ENCODE measurements at places on chromosomes 3 and 15.

DNA sequence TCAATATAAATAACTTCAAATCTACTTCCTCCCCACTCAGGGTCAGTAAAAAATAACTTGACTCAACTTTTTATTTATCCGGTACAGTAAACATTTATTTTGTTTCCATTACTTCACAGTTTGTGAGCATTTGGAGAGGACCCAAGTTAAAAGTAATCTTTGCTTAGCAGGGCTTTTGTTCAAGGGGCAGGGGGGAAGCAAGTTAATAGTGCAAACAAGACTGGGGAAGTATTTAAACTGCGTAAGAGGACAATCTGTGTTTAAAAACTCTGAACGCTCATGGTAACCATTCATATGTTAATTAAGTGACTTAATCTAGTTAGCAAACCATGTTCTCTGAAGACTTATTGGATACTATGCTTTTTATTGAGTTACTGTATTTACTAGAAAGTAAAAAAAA is 346.2 kb downstream of the SLC9A9 start:
- no peak for DNase-seq

GRCh38 chr15:44319385-44319784 is 30.9 kb downstream of the GOLM2 start:
- DNase-seq: no peak

- no peak for DNase-seq
Observed at GRCh38 chr3:130411320-130411719, 65.8 kb downstream of the COL6A5 start.

DNA sequence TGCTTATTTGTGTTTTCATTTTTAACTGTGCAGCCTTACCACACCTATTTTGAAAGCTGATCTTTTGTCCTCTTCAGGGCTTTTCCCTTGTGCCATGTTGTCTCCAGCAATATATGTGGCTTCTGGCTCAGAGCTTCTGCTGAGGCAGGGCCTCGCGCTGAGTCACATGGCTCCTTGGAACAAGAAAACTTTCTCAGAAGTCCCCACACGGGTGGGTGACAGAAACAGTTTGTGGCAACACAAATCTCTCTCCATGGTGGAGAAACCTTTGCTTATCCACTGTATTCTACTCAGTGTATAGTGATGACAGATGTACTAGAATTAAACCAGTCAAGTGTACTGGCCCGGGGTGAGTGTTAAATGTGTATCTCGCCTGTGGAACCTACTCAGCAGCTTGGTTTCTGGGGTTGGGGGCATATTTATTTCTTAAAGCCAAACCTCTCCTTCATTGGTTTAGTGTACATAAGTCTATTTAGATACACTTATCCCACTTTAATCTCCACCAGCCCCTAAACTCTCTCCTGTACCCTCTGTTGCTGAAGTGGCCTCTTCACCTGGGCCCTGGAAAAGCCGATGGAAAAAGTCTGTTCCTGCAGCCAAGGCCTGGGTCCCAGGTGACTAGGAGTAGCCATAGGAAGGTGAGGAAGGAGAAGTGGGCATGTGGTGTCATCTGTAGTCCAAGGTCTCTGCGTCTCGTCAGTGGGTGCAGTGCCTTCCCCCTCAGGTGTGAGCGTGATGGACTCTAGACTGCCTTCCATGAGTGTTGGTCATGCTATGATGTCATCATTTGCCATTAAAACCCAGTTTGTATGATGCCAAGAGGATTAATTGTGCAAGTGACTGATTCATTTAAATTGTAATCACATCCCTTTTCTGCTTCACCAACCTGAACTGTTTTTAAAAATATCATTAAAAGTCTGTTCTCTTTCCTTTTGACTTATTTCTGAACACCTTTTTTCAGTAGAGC is 3.2 kb upstream of the FBXL22 start:
- peak; percentile 23 for DNase-seq

DNA sequence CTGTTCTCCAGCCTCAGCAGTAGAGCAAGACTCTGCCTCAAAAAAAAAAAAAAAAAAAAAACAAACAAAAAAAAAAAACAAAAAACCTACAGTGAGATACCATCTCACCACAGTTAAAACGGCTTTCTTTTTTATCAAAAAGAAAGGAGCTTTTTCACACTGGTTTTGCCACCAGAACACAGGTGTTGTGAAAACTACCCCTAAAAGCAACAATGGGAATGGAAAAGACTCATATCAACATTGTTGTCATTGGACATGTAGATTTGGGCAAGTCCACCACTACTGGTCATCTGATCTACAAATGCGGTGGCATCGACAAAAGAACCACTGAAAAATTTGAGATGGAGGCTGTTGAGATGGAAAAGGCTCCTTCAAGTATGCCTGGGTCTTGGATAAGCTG is 24.8 kb upstream of the SLC25A38 start:
- no peak for DNase-seq

- no peak for DNase-seq
Observed at GRCh38 chr3:17770682-17771081, 28.3 kb upstream of the TBC1D5 start.

DNA sequence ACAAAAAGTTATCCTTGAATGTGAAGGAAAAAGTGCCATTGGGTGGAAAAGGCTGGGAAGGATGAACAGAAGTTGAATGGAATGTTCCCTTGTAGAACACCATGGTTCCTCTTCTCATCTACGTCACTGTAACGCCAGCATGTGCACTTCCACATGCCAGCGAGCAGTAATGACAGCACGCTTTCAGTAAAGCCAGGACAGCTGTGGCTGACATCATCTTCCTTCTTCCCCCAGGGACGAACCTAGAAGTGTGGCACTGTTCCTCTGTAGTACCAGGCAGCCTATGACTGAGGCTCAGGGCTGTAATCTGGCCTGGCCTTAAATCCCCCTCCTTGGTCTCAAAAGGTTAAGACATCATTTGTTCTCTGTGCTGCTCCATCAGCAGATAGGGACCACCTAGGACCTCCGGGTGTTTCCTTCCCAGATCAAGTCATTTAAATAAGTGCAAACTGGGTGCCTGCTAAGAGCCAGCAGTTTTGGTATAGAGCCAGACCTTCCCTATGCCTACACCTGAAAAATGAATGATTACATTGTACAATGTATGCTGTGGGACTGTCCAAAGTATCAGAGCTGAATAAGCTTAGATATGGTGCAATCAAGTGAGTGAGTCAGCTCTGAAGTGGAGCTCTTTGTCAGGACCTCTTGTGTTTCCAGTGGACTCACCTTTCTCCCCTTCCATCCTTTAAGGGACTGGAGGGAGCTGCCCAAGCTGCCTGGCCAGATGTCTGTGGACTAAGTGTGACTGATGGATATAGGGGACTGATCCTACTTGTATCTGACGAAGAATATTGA is 5.6 kb upstream of the SRPRB start:
- no peak for DNase-seq

- no peak for DNase-seq
Observed at GRCh38 chr3:136973352-136973751, 15.6 kb downstream of the IL20RB start.

DNA sequence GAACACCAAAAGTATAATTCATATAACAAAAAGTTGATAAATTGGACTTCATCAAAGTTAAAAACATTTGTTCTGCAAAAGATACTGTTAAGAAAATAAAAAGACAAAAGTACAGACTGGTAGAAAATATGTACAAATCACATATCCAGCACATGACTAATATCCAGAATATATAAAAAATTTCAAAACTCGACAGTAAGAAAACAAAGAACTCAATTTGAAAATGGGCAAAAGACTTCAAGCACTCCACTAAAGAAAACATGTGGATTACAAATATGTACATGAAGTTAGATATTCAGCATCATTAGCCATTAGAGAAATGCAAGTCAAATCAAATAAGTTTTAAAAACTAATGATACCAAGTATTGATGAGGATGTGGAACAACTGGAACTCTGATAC is 6.7 kb downstream of the GK5 start:
- DNase-seq: no peak

- no peak for DNase-seq
Observed at GRCh38 chr3:17910922-17911321, 168.5 kb upstream of the TBC1D5 start.

DNA sequence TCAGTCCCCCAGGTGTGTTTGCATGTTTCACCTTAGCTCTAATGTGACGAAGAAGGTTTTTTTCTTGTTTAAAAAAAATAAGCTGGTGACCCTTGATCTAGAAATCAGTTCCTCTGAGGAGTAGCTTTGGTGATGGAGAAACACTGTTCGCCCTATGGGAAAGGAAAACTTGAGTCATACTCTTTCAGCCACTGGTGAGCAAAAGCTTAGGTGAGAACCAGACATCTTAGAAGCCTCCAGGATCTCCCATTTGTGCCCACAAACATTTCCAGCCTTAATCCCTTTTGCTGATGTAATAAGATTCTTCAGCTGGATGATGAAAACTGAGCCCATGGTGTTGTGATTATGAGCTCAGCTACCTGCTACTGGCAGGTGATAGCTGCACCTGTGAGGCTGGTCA is 37.8 kb downstream of the SLC27A2 start:
- no peak for DNase-seq

DNA sequence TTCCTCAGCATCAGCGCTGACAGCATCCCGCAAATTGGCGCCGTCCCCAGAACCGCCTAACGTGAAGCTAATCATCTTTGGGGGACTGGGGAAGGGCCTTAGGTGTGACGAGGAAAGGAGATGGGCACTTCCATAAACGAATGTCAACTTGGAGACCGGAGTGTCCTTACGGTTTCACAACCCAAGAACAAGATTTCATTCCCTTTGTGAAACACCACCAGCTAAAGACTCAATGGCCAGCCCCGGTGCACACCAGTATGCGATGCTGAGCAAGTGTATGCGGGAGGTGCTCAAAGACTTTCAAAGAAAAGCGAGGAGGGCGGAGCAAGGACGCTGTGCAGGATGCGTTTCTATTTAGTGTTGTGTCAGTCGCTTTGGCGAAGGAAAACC is 759 bp upstream of the TTBK2 start:
- DNase-seq: peak; percentile 47

- no peak for DNase-seq
Observed at GRCh38 chr3:15659254-15659975, 57.9 kb downstream of the BTD start.

DNA sequence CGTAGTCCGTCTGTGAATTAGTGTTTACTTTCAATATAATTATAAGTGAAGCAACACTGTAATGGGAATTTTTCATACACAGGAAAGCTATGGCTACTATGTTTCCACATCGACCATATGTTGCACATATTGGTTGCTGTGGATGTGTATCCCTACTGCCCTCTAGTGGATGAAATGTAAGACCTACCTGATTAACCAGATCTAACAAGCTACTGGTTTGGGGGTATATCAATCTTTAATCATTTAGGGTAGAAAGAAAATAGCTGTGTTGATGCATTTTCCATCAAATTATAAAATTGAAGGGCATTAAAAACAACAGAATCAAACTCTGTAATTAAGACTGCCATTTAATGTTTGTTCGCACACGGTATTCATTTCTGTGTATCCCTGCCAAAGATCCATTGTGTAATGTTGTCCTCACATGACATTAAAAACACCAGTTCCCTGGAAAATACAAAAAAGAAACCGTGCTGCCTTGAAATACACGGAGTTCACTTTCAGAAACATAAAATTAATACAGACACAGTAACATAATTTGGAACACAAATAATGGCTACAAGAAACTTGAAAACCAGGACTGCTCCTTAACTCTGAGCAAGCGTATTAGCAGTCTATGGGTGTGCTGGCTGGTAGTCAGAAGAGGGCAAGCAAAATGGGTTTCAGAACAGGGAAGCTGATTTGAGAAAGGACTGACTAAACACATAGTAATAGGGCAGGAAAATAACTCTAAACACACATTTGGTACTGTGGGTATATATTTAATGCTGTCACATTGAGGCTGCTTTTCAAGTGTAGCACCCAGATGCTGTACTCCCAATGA is 125.1 kb downstream of the TIGIT start:
- peak; percentile 72 for DNase-seq

- no peak for DNase-seq
Observed at GRCh38 chr3:78003090-78003489, 963.2 kb downstream of the ROBO2 start.

- no peak for DNase-seq
Observed at GRCh38 chr15:68994149-68994548, 20.3 kb upstream of the NOX5 start.

DNA sequence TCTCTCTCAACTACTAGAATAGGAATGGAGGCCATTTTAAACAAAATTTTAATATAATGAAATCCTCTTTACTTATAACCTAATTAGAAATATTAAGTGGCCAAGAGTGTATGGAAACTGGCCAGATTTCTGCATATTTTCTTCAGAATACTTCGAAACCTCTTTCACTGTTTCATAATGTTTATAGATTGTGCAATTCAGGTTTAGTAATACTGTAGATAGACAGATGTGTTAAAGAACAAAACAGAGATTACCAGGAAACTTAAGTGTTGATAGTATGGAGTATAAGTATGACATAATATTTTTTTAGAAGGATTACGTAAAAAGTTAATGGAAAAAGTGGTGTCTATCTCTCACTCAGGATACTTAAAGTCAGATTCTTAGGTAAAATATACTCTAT is 4.7 kb downstream of the ABHD5 start:
- no peak for DNase-seq

DNA sequence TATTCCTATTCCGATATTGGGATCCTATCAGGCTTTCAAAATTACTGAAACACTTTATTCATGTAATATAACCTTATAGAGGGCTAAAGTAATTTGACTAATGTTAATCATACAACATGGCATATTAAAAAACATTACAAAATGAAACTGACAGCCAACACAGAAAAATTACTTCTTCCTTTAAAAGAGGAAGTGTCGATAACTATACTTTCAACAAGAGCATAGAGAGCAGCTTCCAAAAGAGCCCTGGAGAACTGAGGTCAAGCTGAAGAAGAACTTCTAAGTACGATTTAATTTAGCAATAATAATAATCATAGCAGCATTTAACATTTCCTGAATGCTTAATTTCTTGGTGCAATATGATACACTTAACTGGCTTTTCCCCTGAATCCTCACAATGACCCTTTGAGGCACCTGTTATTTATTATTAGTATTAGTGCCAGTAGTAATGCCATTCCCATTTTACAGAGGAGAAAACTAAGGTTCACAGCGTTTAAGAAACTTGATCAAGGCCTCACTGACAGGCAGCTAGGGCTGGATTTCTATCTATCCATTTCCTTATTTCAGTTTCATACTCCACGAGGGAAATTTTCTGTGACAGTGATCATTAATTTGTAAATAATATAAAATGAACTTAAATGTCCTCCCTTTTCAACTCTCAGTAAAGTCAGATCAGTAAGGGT is 181.6 kb downstream of the CFAP20DC start:
- DNase-seq: no peak

GRCh38 chr3:18886331-18886730 is 262.0 kb upstream of the KCNH8 start:
- DNase-seq: no peak
